ENCODE measurements at places on chromosomes 1 and 21.

- no peak for DNase-seq
Observed at GRCh38 chr1:178434899-178435435, 61.8 kb downstream of the CLEC20A start.

- peak; percentile 40 for DNase-seq
Observed at GRCh38 chr1:117128323-117129079, 7.0 kb upstream of the TRIM45 start.

DNA sequence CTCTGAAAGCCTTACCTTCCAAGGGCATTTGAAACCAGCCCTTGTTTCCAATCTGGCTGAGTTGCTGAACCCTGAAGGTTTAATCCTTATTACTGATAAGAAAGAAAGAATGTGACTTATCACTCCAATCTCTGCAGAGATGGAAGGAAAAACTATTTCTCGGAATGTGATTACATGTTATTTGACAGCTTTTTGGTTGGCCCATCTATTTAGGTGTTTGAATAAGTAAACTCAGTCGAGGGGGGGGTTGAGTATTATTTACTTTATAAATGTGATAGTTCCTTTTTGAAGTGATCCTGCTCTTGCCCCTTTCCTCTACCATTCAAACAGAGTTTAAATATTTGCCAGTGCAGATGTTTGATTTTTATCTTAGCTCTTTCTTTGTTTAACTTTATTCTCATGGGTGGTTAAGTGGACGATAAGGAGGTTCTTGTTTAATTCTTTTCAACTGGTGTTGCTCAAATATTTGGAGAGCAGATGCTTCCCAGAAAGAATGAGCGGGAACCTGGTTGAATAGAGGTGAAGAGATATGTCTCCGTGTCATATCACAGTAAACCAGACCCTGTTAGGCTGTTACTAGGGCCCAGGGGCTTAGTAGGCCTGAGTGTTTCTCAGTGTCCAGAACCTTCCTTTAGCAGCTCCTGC lies 126.1 kb downstream of the CACHD1 start:
- no peak for DNase-seq

DNA sequence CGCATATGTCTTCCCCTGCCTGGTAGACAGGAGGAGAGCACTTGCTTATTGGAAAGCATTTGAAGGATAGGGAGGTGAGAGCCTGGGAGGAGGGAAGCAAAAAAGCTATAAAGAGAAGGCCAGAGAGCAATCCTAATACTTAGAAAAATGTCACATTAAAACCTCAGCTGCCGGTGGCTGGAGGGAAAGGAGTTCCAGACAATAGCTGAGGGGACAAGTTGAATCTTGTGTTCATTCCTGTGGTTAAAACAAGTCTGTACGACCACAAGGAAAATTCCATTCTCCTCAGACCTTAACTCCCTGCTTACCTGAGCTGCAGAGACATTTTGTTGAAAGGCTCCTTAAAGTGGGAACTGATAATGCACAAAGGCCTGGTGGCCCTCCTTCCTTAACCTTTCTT lies 218.8 kb upstream of the CAMK1G start:
- DNase-seq: no peak

DNA sequence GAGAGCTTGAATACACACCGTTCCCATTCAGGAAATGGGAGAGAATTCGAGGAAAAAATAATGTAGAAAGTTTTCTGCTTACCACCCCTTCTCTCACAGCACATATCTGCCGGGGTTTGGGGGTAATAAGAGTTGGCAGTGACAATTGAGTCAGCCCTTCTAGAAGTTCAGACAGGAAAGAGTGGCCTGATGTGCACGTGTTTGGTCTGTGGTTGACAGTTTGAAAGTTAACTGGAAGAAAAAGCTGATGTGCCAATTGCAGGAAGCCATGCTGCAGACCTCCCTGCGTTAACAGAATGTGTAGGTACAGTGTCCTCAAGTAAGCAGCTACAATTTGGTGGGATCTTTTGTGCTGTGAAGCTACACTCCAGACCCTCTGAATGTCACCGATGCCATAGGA lies 50.9 kb downstream of the DHX9 start:
- peak; percentile 27 for DNase-seq

GRCh38 chr1:6645018-6645417 lies 20.4 kb downstream of the THAP3 start:
- no peak for DNase-seq
